Gastroesophageal sphincter (tissue), 4 donors: ENCODE measurements at places on chromosomes 11 and 22.

DNA sequence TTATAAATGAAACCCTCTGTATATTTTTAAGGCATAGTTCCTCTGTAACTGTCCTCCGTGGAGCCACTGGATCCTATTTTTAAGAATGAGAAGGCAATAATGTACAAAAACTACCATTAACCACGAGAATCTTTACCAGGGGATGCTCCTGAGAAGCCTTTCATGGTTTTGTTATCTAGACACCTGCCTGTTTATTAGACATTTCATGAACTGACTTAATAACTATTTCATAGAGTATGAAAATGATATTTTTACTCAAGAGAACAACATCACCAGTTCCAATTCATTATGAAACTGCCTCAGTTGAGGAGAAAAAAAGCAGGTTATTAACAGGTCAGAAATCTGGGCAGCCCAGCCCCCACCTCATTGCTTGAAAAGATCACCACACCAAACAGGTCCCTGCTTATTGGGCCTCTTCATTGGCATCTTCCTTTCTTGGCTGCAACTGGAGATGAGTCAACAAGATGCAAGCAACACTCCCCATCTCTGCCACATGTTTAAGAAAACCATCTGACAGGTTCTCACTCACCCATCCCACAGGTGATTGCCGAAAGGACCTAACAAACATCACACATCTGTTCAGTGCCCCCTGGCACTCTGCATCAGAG is 27.8 kb downstream of the ETS1 start:
- no peak for ATAC-seq

GRCh38 chr11:5564259-5565019 is 16.1 kb upstream of the OR52H1 start:
- no peak for ATAC-seq

- no peak for ATAC-seq
These were observed 18.0 kb downstream of the CXCR5 start for GRCh38 chr11:118901494-118902335.

- no peak for ATAC-seq
These were observed 42.2 kb downstream of the MRTFA start for GRCh38 chr22:40594346-40594745.

- ATAC-seq: peak; percentile 81
These were observed 8.0 kb downstream of the TMEM86A start for GRCh38 chr11:18706330-18707243.

GRCh38 chr11:109954534-109954933 is 138.7 kb upstream of the ZC3H12C start:
- ATAC-seq: no peak

- no peak for ATAC-seq
These were observed 54.7 kb downstream of the SMIM38 start for GRCh38 chr11:69210310-69211035.

DNA sequence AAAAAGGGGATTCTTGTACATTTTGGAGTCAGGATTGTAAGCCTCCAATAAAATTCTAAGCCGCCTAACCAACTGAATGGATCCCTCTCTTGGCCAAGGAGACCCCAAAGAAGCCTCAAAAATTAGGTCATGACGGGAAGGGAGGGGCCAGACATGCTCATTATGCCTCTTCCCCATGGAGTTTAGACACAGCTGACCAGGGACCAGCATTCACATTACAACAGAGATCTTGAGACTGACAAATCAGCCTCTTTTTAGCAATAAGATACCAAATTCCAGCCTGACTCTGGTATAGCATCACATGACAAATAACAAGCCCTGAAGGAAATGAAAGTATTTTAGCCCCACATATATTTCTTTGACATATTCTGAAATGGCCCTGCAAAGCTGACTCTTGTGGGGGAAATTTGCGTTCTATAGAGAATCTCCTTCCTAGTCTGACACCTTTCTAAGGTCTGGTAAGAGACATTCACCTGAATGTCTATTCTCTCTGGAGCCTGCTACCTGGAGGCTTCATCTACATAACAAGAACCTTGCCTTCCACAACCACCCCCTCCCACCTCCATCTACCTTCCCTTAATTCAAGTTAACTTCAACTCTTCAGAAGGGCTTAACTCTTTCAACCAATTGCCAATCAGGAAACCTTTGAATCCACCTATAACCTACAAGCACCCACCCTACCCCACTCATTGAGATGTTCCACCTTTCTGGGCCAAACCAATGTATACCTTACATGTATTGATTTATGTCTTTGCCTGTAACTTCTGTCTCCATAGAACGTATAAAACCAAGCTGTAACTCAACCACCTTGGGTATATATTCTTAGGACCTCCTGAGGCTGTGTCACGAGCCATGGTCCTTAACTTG is 10.3 kb downstream of the GAL start:
- no peak for ATAC-seq

GRCh38 chr11:24373516-24373915 is 123.3 kb upstream of the LUZP2 start:
- ATAC-seq: no peak

GRCh38 chr11:115930291-115930690 is 426.1 kb upstream of the CADM1 start:
- no peak for ATAC-seq

GRCh38 chr22:26494506-26494905 is 10.8 kb downstream of the SRRD start:
- ATAC-seq: no peak

DNA sequence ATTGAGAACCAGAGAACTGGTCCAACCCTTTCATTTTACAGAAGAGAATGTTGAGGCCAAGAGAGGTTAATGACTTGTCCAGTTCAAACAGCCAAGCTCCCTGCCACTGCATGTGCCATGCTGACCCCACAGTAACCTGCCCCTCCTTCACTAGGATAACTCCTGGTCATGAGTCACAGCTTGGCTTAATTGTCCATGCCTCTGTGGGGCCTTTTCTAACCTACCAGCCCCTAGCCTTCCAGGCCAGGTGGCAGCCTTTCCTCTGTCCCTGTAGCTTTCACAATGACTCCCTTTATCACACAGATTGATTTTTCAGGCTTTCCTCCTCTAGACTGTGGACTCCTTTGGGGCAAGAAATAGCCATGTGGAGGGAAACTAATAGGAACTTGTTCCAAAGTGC is 97.2 kb downstream of the PIWIL4 start:
- no peak for ATAC-seq

DNA sequence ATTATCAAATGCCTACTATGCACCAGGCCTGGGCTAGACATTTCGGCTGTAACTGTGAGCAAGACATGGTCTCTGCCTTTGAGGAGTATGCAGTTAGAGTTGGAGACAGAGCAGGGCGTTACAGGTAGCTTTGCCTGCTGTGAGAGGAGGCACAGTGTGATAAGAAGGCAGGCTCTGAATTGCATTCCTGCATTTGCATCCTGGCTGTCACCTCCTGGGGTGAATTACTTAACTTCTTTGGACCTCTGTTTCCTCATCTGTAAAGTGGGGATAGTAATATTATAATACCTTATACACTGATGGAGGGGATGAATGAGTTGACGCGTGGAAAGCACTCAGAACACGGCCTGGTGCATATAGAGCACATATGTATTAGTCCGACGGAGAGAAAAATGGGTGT is 118.1 kb upstream of the ARHGAP20 start:
- no peak for ATAC-seq

GRCh38 chr11:122162095-122162494 is 46.1 kb upstream of the BLID start:
- ATAC-seq: peak; percentile 85

DNA sequence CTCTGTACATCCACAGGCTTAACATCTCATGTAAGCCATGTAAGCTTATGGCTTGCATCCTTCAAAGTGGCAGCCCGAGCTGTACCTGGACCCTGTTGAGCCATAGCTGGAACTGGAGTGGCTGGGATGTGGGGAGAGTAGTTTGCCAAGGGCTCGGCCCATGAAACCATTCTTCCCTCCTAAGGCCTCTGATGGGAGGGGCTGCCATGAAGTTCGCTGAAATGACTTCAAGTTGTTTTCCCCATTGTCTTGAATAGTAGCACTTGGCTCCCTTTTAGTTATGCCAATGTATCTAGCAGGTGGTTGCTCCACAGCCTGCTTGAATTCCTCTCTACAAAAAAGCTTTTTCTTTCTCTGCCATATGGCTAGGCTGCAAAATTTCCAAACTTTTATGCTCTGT is 5.2 kb upstream of the CHORDC1 start:
- no peak for ATAC-seq

DNA sequence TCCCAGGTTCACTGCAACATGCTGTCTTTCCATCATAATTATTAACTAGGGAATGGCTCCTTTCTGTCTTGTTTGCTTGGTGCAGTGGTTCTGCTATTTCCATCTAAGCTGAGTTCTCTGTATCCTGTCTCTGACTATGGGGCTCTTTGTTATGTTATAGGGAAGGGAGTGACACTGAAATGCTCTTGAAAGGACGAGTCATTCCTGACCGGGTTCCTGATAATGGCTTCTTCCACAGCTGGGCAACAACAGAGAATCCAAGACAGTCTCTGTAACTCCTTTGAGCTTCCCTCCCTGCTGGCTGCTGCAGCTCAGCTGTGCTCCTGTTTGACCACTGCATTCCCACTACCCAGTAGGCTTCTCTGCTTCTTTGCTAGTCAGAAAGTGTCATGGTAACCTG is 24.1 kb downstream of the OR2AT4 start:
- ATAC-seq: no peak

GRCh38 chr11:65953471-65953870 is 8.1 kb upstream of the SART1 start:
- ATAC-seq: no peak

GRCh38 chr11:93887111-93887510 is 36.7 kb upstream of the VSTM5 start:
- ATAC-seq: no peak

- no peak for ATAC-seq
These were observed 637.5 kb downstream of the NELL1 start for GRCh38 chr11:21306739-21307358.

DNA sequence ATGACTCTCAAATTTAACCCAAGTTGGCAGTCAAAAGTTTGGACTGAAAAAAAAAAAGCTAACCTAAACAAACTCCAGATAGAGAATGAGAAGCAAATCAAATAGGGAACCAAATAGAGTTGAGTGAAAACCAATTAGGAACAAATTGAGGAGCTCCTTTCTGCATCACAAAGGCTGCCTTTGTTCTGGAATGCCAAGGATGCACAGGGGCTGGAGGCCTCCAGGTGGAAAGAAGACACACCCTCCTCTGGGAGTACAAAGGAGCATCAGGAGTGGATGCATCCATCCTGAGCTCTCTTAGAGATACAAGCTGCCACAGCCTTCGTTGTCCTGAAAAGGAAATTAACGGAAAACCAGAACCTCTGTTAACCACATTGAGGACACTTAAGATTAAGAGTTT is 73.3 kb downstream of the MRGPRX1 start:
- ATAC-seq: no peak

DNA sequence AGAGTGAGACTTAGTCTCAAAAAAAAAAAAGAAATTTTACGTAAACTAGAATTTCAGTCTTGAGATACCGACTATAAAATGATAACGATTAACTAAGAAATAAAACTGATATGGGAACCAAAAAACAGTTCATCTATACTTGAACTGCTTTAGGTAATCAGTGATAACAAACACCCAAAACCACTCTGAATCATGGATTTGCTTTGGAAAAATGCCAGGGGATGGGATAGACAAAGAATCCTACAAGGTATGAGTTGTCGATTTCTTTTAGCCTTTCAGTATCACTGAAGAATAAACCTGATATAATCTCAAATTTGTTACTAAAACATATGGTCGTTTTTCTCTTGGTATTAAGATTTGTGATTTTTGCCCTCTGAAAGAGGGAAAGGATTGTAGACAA is 13.7 kb downstream of the CSTF3 start:
- ATAC-seq: no peak
